ENCODE measurements at places on chromosomes 13 and 19.

GRCh38 chr19:33713194-33713593 is 83.5 kb upstream of the KCTD15 start:
- no peaks in the 10 kb centered on the region for H3K36me3 ChIP-seq
- no peak overlapping the region for H3K27ac ChIP-seq
- H3K27me3 ChIP-seq = peaks cover 8% of the 10 kb centered on the region
- no peak overlapping the region for H3K4me3 ChIP-seq

GRCh38 chr19:55197528-55197927 is 11.8 kb downstream of the PTPRH start:
- H3K36me3 ChIP-seq = no peaks in the 10 kb centered on the region
- no peak overlapping the region for H3K4me3 ChIP-seq
- no peak overlapping the region for H3K27ac ChIP-seq
- H3K4me1 ChIP-seq = no peaks in the 10 kb centered on the region
- H3K27me3 ChIP-seq = peaks cover 7% of the 10 kb centered on the region
- no peak for DNase-seq

GRCh38 chr19:40348961-40349507 is 539 bp downstream of the PLD3 start:
- H3K27me3 ChIP-seq = no peaks in the 10 kb centered on the region
- H3K4me3 ChIP-seq = peak overlapping the region; percentile 83
- peak overlapping the region; percentile 61 for H3K27ac ChIP-seq
- peaks cover 2% of the 10 kb centered on the region for H3K36me3 ChIP-seq
- H3K4me1 ChIP-seq = peaks cover 26% of the 10 kb centered on the region
- peak; percentile 22 for DNase-seq

DNA sequence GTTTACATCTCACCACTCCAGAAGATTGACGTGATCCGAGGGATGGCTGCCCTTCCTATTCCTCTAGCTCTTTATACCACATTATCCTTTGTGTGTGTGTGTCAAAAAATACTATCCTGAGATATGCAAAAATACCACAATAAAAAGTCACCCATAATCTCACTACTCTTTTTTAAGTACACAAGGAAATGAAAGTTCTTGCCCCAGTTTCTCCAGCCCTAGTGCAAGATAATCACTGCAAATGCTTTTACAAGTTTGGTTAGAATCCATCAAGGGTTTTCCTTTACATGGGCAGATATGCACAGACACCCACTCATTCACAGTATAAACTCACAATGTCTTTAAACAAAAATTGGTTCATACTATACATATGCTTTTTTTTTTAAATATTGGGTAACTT is 89.3 kb downstream of the DIAPH3 start:
- DNase-seq = no peak
- H3K4me3 ChIP-seq = no peak overlapping the region
- no peak overlapping the region for H3K27ac ChIP-seq
- H3K27me3 ChIP-seq = no peaks in the 10 kb centered on the region

DNA sequence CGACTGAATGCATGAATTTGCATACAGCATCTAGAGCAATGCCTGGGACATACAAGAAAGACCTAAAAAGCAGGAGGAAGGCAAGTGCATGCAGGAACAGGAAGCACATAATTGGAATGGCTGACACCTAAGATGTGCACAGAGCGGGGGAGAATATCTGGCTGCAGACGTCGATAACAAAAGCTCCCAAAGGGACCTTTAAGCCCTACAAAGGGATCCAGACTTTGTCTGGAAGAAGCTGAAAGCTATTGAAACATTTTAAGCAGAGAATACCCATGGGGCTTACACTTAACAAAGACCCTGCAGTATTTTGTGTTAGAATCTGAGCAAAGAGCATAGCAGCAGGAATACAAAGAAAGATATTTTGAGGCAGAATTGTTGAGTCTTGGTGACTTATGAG is 107.4 kb upstream of the CLDN10 start:
- H3K27ac ChIP-seq = no peak overlapping the region
- no peaks in the 10 kb centered on the region for H3K36me3 ChIP-seq
- H3K4me3 ChIP-seq = no peak overlapping the region
- no peaks in the 10 kb centered on the region for H3K4me1 ChIP-seq

- no peaks in the 10 kb centered on the region for H3K36me3 ChIP-seq
- no peaks in the 10 kb centered on the region for H3K4me1 ChIP-seq
- H3K27me3 ChIP-seq = no peaks in the 10 kb centered on the region
- H3K4me3 ChIP-seq = no peak overlapping the region
Observed at GRCh38 chr19:33501693-33502356, 19.8 kb downstream of the PEPD start.
